Pericardium fibroblast (primary cell): ENCODE measurements at places on chromosomes 5 and 9. TPM values are rescaled to one million over a fixed set of nuclear protein-coding genes. Genes with fewer than 3 reads are reported as not detected.

The GLRA1 gene
- not detected in 2 replicates for total RNA-seq

The NR2F1-AS1 gene
- total RNA-seq = 24.2 and 28.7 TPM in 2 replicates

The HACD4 gene
- total RNA-seq = 3.7 and 7.1 TPM in 2 replicates

The GDA gene
- total RNA-seq = not detected in 2 replicates

The WWC1 gene
- 1.0 and 2.1 TPM in 2 replicates for total RNA-seq

The FOXI1 gene
- not detected in 2 replicates for total RNA-seq

The C9orf50 gene
- not detected in 2 replicates for total RNA-seq
